Left renal cortex interstitium (tissue), 4 donors: ENCODE measurements at places on chromosomes 12 and 14.

DNA sequence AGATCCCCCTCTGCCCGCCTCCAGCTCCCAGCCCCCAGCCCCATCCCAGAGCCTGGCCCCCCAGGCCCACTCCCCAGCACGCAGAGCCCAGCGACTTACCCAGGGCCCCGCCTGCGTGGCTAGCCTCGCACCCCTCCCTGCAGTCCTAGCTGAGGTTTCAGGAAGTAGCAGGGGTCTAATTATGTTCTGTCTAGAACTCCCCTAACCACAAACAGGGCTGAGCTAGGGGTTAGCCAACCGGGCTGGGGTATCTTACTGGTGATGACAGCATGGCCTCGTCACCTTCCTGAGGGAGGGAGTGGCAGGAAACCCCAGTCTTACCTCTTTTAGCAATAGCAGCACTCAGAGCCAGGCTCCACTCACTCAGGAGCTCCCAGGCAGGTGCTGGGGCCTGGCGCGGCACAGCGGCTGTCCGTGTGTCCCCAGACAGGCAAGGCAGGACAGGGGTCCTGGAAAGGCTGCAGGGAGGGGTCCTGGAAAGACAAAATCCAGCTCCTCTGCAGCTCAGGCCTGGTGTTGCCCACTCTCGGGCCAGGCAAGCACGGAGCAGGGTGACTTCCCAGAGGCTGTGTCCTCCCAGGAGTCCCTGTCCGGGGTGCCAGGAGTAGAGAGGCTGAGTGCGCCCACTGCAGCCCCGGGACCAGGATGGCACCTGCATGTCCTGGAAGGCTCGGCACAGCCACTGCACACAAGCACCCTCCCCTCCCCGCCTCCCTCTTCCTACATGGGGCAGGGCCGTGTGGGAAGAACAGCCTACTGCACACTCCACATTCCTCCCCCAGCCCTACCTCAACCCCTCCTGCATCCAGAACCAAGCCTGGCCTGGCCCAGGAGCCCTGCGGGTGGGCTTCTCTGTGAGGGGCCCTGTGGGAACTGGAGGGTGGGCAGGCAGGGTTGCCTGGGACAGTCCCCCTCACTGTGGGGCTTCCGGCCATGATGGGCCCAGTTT is at the start of gene GPR132:
Gene GPR132, minus strand, starts transcription at position 151 of the 949 bp plus-strand sequence. CDS start 10,010 bp downstream, outside the sequence.
- DNase-seq, result no peak

DNA sequence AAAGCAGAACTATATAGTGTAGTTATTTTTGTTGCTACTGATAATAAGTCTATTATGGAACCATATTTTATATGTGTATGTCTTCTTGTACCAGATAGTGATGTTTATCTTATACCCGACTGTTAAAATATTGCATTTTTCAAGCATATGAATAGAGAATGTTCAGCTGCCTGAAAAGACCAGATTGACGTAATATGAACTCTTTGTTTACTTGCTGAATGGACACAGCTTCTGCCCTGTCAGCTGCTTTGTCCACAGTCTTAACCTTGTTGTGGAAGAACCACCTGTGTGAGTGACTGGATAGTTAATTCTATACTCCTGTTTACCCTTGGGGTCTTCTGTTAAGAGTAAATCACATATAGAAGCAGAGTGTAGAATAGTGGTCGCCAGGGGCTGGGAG is 109.3 kb downstream of the LGR5 start:
- no peak for DNase-seq

DNA sequence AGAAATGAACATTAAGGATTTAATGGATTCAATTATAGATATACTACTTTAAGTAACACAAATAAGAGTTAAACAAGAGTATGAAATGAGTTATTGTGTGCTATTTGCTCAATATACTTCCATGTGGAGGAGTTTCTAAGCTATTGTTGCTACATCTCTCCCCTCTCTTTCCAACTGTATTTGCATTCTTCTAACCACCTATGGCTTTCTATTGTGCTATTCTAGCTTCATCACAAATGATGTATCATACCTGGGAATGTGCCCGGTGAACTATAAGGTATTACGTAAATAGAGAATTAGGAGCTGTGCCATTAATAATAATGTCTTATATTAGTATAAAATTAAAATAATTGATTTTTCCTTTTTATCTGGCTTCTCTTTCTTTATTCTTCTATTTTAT is 87.1 kb upstream of the PLEKHG7 start:
- DNase-seq, result no peak

DNA sequence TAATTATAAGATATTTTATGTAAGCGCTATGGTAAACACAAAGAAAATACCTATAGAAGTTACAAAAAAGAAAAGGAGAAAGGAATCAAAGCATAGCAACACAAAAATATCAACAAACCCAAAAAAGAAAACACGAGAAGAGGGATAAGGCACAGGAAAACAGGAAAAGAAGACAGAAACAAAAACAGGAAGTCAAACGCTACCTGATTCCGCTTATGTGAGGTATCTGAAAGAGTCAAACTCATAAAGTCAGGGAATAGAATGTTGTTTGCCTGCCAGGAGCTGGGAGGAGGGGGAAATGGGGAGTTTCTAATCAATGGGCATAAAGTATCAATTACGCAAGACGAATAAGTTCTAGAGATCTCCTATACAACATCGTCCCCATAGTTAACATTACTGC is 39.9 kb upstream of the GPR132 start:
- no peak for DNase-seq

DNA sequence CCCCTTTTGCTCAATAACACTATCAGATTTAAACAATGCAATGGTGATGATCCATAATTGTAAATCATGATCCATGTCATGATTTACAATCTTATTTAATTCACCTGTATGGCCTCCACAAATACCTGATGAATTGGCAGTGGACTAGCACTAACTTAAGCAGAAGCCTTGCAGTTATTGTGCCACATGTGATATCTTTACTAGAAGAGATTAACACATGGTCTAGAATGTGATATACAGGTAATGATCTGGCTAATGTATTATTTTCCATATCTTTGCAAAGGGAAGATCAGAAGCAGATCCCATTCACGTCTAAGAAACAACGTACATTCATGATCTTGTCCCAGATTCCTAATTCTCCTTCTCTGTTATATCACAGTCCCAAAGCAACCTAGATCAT is 66.0 kb downstream of the EGLN3 start:
- no peak for DNase-seq

DNA sequence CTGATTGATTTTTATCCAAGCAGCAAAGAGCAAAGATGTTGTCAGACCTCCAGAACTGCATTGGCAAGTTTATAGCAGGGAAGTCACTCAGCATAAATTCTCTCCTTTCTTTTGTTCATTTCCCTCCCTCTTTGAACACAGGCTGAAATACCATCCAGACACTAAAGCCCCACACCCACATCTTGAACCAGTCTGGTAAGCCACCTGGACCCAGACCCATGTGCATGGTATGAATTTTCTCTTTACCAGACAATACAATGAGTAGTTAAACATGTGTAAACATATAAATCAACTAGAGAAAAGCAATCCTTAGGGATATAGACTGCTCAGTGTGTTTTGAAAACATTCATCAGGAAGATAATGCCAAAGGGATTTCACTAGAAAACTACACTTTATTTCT is 488.3 kb upstream of the FLRT2 start:
- no peak for DNase-seq

GRCh38 chr12:70876952-70877351 is 43.6 kb downstream of the PTPRR start:
- DNase-seq, result no peak

- no peak for DNase-seq
Measured at GRCh38 chr12:58090685-58091084, 149.3 kb downstream of the ATP23 start.

DNA sequence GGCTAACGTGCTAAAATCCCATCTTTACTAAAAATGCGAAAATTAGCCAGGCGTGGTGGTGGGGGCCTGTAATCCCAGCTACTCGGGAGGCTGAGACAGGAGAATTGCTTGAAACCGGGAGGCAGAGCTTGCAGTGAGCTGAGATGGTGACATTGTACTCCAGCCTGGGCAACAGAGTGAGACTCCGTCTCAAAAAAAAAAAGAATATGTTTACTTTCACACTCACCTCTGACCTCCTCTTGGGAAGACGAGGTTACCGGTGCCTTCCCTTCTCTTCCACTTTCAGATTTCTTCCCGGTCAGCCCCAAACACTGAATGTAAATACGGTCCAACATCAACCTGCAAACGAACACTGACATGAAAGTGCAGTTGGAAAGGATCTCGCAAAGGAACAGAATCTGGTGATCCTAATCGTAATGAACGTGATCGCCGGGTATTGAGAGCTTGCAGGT is 31.8 kb upstream of the PPP1R13B start:
- DNase-seq, result no peak

DNA sequence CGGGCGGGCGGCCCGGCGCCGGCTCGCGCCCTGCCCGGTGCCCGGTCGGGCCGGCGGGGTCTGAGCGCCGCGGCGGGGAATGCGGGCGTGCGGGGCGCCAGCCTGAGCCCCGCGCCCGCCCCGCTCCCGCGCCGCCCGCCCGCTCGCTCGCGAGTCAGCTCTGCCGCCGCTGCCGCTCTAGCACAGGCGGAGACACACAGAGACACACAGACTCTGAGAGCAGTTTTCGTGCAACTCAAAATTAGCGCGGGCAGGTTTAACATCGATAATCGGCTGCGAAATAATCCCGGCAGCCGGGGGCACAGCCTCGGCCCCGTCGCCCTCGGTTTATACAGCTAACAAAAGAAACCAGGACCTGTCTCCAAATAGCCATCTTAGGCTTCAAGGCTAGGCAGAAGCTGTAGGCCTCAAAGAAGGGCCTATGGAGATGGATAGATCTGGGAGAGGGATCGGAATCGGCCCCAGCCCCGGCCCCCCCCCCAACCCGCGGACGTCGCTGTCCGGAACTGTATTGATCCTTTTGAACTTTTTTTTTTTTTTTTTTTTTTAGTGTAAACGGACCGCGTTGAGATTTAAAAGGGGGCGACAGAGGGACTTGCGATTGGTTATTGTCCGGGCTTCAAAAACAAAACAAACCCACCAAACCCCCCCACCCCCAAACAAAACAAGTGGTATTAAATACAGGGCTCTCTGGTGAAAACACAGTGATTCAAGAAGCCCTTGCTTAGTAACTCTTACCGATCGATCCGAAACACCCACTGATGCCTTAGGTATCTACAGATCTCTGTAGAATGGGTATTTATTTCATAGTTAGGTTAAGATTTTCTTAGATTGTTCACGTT is 1.1 kb downstream of the ARID2 start:
- DNase-seq, result peak; percentile 60

GRCh38 chr12:100101000-100101399 is 41.7 kb downstream of the BLTP3B start:
- no peak for DNase-seq

- peak; percentile 74 for DNase-seq
Measured at GRCh38 chr12:4269279-4269991, 4.1 kb upstream of the CCND2 start.

GRCh38 chr14:92416544-92416943 is 93.6 kb downstream of the SLC24A4 start:
- no peak for DNase-seq

GRCh38 chr14:79405512-79405910 is 805.8 kb downstream of the DIO2 start:
- no peak for DNase-seq

- DNase-seq, result no peak
Measured at GRCh38 chr14:88323086-88323522, at the start of gene KCNK10. Gene KCNK10, minus strand, starts transcription at chr14:88323269. Its CDS starts 471 bp downstream, at chr14:88322798.

- DNase-seq, result no peak
Measured at GRCh38 chr14:23101986-23102625, 2.7 kb downstream of the CIROP start.

DNA sequence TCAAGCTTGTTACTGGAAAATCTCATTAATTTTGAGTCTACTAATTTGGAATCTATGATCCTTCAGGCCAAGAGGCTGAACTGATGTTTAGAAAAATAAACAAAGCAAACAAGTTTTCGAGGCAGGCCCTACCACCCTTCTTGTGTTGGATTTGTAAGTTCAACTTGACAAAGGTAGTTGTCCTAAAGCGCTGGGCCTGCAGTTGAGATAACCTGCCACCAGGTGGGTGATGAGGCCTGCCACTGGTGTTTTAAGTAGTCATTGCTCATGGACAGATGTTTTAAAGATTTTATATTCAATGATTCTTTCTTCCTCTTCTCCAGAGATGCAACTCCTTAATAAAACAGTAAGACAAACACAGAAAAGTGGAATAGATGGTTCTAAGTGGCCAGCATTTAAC is 19.4 kb downstream of the ACVRL1 start:
- no peak for DNase-seq

GRCh38 chr12:9753073-9753472 is 7.6 kb downstream of the CD69 start:
- no peak for DNase-seq

GRCh38 chr14:32364941-32365340 is 35.8 kb downstream of the AKAP6 start:
- no peak for DNase-seq

DNA sequence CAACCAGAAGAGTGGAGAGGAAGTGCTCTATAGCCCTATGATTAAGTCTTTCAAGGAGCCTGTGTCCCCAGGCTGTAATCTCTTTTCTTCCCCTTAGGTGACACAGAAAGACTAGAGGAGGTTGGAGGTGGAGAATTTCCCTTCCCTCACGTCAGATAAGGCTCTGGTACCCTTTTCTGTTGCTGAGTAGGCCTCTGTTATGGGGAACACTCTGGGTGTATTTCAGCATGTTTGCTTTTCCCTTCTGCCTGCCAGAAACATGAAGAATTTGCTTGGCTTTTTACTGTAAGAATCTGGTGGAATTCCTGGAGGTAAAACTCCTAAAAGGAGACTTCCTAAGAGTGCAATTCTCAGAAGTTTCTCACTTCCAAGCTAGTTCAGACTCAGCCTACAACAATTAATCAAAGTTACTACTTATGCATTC is 58.3 kb downstream of the SIX1 start:
- DNase-seq, result no peak

GRCh38 chr12:117019866-117020265 is 79.3 kb downstream of the TESC start:
- DNase-seq, result no peak

DNA sequence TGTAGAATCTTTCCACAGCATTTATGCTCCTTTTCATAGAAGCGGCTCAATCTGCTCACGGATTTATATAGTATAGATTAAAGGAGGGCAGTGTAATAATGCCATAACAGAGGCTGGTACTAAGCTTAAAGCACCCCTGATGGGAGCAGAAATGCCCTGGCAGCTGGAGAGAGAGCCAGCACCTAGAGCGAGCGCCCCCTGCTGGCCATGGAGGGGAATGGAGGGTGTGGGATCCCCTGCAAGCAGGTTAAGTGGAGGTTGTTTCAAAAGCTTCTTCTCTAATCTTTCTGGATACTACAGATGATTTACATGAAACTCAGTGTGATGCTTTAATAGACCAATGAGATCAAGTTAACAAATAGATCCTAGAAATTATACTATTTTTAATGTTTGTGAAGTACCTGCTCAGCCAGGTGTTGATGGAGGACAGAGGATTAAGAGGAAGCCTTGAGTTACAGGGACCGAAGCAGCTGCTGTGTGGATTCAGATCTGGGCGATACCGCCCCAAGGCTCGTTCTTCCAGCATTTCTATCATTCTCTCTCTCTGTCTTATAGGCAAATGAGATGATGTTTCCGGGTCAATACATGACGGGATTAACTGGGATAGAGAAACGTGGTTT is 1519.3 kb upstream of the TMEM132C start:
- no peak for DNase-seq
